Activated T-helper 2 cell treated with anti-CD3 and anti-CD28 coated beads, Interferon-gamma antibody, Interleukin-2, Interleukin-4, amounts not matched to agents 10 μg/mL and 5 μg/mL and 100 μg/mL, durations not matched to agents 14 hours and 24 hours and 36 hours (primary cell): ENCODE measurements at places on chromosomes 12 and 14.

GRCh38 chr12:132061197-132061596 is 82.9 kb downstream of the DDX51 start:
- peaks cover 59% of the 10 kb centered on the region for H3K36me3 ChIP-seq
- no peak overlapping the region for H3K4me3 ChIP-seq
- H3K27me3 ChIP-seq = no peaks in the 10 kb centered on the region
- peaks cover 9% of the 10 kb centered on the region for H3K4me1 ChIP-seq
- DNase-seq = no peak
- peak overlapping the region; percentile 5 for H3K27ac ChIP-seq

- no peak for DNase-seq
- no peaks in the 10 kb centered on the region for H3K36me3 ChIP-seq
- no peak overlapping the region for H3K27ac ChIP-seq
- H3K4me1 ChIP-seq = peaks cover 15% of the 10 kb centered on the region
- peaks cover 2% of the 10 kb centered on the region for H3K27me3 ChIP-seq
These were observed 27.0 kb upstream of the EID3 start for GRCh38 chr12:104276273-104277131.

GRCh38 chr14:72740966-72741825 is 152.7 kb downstream of the DPF3 start:
- H3K4me1 ChIP-seq = no peaks in the 10 kb centered on the region
- H3K4me3 ChIP-seq = no peak overlapping the region
- no peak overlapping the region for H3K27ac ChIP-seq
- peaks cover 2% of the 10 kb centered on the region for H3K27me3 ChIP-seq
- DNase-seq = no peak
- no peaks in the 10 kb centered on the region for H3K36me3 ChIP-seq

DNA sequence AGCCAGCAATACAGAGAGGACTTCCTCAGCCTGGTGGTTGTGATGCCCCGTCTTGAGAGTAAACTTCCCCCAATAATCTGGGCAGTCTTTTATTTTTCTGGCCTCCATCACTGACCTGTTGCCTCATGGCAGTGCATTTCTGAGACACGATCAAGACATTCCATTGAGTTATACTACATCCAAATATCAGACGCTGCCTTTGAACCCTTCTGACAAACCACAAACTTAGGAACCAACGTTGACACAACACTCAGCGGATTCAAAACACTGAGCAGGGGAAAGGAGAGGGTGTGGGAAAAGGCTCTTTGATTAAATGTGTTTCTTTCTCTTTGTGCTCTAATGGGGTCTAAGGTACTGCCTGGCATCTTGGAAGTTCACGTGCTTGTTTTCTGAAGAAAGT is 100.7 kb upstream of the TBX5 start:
- H3K27me3 ChIP-seq = peaks cover 5% of the 10 kb centered on the region
- H3K36me3 ChIP-seq = no peaks in the 10 kb centered on the region
- DNase-seq = no peak

DNA sequence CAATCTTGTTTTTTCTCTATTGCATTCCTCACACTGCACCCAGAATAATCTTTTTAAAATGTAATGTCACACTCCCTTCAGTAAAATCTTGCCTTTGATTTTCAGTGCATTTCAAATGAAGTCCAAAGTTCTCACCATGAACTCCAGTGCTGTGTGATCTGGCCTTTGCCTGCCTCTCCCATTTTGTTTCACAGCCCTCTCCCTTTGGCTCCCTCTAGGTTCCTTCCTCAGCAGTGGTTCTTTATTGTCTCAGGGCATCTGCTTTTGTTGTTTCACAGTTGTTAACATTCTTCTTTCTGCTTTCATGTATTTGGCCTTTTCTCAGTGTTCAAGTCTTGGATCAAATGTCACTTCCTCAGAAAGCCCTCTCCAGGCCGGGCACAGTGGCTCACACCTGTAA is 84.5 kb upstream of the AMN1 start:
- no peaks in the 10 kb centered on the region for H3K36me3 ChIP-seq
- no peak overlapping the region for H3K27ac ChIP-seq
- DNase-seq = no peak
- H3K4me1 ChIP-seq = peaks cover 7% of the 10 kb centered on the region
- H3K27me3 ChIP-seq = peaks cover 2% of the 10 kb centered on the region

DNA sequence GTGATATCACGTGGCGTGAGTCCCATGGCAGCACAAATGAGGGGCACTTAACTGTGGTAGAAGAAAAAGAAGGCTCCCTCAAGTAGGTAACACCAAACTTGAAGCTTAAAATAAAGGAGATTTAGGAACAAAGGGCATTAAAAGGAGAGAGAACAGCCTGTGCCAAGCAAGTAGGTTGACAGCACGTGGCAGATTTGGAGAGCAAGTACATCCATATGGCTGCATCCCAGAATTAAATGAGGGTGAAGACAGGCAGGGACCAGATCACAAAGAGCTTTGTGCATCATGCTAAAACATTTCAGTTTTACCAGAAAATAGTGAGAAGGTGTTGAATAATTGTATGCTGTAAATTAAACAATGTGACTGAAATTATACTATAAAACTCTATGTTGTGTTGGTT is 32.8 kb downstream of the KCNMB4 start:
- H3K27me3 ChIP-seq = no peaks in the 10 kb centered on the region
- no peak overlapping the region for H3K4me3 ChIP-seq
- H3K4me1 ChIP-seq = no peaks in the 10 kb centered on the region
- no peak overlapping the region for H3K27ac ChIP-seq
- no peak for DNase-seq

DNA sequence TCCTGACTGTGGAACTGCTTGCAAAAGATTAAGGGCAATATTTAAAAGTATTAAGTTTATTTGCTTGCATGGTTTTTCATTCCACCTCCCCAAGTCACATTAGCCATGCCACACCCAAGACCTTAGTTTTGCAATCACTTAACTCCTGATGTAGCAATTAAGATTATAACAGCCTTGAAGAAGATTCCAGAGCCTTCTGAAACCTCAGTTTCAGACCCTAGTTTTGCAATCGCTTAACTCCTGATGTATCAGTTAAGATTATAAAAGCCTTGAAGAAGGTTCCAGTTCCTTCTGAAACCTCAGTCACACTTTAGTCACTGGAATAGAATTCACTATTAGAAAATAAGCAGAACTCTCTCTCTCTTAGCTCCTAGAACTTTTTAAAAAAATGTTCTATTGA is 42.7 kb upstream of the DCN start:
- H3K27ac ChIP-seq = no peak overlapping the region
- no peaks in the 10 kb centered on the region for H3K4me1 ChIP-seq
- H3K36me3 ChIP-seq = no peaks in the 10 kb centered on the region
- DNase-seq = no peak
- H3K4me3 ChIP-seq = no peak overlapping the region
- H3K27me3 ChIP-seq = no peaks in the 10 kb centered on the region

DNA sequence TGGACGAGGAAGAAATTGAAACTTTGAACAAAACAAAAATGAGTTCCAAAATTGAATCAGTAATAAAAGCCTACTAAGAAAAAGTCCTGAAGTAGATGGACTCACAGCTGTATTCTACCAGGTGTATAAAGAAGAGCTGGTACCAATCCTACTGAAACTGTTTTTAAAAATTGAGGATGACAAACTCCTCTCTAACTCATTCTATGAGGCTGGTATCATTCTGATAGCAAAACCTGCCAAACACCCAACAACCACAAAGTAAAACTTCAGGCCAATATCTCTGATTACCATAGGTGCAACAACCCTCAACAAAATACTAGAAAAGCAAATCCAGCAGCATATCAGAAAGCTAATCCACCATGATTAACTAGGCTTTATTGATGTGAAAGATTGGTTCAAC is 33.9 kb upstream of the LDHB start:
- H3K27ac ChIP-seq = no peak overlapping the region
- DNase-seq = no peak
- no peaks in the 10 kb centered on the region for H3K27me3 ChIP-seq

DNA sequence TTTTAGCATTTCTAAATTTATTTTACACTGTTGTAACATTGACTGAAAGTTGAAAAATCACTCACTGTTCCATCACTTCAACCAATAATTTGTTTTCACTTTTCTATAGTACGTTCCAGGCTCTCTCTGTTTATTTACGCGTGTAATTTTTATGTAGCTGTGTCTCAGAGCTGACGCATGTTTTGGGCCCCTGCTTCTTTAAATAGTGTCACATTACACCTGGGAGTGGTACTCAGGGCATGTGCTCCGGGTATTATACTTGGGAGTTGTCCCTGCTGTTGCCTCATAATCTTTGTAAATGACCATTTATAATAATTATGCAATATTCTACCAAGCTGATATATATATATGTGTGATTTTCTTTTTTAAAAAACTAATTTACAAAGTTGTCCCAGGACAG is 132.8 kb upstream of the CPM start:
- H3K27me3 ChIP-seq = no peaks in the 10 kb centered on the region
- DNase-seq = no peak
- no peak overlapping the region for H3K4me3 ChIP-seq
- no peak overlapping the region for H3K27ac ChIP-seq
- no peaks in the 10 kb centered on the region for H3K36me3 ChIP-seq

DNA sequence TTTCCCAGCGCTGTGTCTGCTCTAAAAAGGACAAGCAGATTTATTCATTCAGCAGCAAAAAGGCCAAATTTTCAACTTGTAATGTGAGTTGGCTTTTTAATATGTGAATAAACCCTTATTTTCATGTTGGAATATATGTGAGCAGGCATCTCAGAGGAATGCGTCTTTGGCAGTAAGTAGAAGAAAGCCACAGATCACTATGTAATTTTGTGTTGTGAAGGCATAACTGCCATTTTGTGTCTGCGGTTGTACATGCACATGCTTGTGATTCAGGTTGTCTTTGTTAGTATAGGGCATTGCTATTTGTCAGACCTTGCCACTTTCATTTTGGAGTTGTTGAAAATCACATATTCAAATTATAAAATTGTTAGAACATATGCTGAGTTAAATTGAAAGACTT is 398.8 kb upstream of the RGS6 start:
- DNase-seq = no peak
- H3K27ac ChIP-seq = no peak overlapping the region
- peaks cover 60% of the 10 kb centered on the region for H3K36me3 ChIP-seq
- no peaks in the 10 kb centered on the region for H3K27me3 ChIP-seq
- no peak overlapping the region for H3K4me3 ChIP-seq

DNA sequence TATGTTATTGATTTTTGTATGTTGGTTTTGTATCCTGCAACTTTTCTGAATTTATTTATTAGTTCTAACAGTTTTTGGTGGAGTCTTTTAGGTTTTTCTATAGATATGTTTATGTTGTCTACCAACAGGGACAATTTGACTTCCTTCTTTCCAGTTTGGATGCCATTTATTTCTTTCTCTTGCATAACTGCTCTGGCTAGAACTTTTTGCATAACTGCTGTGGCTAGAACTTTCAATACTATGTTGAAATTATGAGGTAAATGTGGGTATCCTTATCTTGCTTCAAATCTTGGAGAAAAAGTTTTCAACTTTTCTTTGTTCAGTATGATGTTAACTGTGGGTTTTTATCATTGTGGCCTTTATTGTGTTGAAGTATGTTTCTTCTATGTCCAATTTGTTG is 39.9 kb upstream of the PLBD1 start:
- no peak overlapping the region for H3K27ac ChIP-seq
- no peaks in the 10 kb centered on the region for H3K27me3 ChIP-seq
- H3K36me3 ChIP-seq = no peaks in the 10 kb centered on the region
- H3K4me3 ChIP-seq = no peak overlapping the region
- H3K4me1 ChIP-seq = no peaks in the 10 kb centered on the region

DNA sequence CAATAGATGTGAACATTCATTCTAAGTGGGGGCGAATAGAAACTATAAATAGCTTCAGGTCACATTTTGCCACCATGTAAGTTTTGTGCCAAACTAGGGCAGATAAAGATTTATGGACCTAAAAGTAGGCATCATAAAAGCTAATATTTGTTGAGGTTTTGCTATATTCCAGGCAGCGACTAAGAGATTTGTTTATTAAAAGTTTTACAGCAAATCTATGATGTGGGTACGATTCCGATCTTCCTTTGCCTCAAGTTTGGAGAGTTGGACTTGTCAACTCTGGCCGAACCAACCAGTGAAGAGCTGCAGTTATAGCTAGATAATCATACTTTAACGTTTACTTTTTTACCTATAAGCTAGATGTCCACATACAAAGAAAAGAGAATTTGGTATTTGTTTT is 1.6 kb downstream of the MAPK1IP1L start:
- H3K27ac ChIP-seq = peak overlapping the region; percentile 92
- H3K4me1 ChIP-seq = peaks cover 34% of the 10 kb centered on the region
- peak overlapping the region; percentile 86 for H3K4me3 ChIP-seq

DNA sequence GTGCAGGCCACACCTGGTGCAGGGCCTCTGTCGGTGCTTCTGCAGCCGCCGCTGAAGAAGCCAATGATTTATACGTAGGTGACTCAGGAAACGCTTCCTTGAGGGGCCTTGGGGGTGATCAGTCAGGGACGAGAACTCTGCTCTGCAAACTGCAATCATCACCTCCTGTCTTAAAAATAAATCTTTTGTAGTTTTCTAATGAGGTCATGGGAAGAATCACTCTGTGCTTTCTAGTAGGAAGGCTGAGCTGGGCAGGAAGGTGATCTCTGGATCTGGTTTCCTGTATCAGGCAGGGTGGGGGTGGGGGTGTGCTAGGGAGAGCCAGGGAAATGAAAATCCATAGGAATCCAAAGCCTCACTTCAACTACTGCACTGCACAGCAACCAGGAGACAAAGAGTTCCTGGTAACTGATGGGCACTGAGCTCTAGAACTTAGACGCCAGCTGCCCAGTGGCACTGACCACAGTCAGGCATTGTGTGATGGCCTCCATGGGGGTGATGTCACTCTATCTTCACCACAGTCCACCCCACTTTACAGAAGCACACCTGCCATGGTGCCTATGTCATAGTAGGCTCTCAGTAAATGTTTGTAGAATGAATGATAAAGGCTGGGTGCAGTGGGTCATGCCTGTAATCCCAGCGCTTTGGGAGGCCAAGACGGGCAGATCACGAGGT is 292.4 kb upstream of the PWP1 start:
- peaks cover 12% of the 10 kb centered on the region for H3K36me3 ChIP-seq
- peaks cover 47% of the 10 kb centered on the region for H3K4me1 ChIP-seq
- H3K27me3 ChIP-seq = no peaks in the 10 kb centered on the region

DNA sequence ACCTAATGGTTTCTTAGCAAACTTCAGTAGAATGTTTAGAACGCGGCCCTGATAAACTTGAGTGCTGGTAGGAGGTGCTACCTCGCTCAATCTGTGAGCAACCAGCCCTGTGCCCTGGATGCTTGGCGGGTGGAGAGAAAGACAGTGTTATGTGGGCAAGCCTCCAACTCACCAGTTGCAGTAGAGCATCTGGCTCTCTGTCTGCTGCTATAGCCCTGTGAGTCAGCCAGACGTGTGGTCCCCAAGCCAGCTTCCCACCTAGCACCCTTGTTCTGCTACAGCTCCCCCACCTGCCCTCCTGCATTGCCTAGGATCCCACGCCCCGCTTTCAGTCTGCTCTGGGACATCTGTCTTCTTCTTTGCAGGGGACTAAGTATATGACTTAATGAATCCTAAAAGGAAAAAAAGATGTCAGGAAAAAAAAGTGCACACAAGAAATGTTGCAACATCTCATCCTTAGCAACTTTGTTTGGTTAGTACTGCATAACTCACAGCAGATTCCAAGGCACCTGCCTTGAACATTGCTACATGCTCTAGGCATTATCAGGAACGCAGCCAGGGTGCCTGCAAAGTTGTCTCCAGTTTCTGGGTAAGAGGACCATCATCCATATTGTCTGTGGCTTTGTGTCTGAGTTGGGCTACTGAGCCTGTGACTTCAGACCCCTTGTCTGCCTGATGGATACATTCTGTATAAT is 13.6 kb downstream of the SNRNP35 start:
- no peaks in the 10 kb centered on the region for H3K27me3 ChIP-seq
- no peak overlapping the region for H3K4me3 ChIP-seq
- DNase-seq = no peak
- H3K27ac ChIP-seq = no peak overlapping the region

GRCh38 chr14:34721129-34721528 is 6.7 kb upstream of the CFL2 start:
- H3K36me3 ChIP-seq = no peaks in the 10 kb centered on the region
- H3K4me1 ChIP-seq = peaks cover 12% of the 10 kb centered on the region
- no peak for DNase-seq
- no peak overlapping the region for H3K4me3 ChIP-seq
- H3K27ac ChIP-seq = no peak overlapping the region
